Immature natural killer cell (primary cell): ENCODE measurements at places on chromosomes 4 and X. TPM values are rescaled to one million over a fixed set of nuclear protein-coding genes. Genes with fewer than 3 reads are reported as not detected.

DNA sequence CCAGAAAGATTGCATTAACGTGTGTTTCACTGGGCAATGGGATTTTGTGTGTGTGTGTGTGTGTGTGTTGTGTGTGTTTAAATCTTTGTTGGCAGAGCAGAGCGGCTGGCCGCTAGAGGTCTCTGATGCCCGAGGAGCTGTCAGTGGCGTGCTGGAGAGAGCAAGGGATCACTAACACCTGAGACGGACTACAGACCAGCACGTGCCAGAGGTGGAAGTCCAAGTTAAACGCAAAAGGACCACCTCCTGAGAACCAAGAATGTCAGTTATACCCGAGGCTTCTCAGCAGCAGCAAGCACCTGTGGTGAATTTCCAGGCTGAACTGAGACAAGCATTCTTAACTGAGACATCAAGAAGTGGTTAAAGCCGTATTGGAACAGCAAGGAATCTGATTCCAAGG, 9.0 kb upstream of the SLC25A14 start:
- H3K4me3 ChIP-seq, result no peak overlapping the region
- no peaks in the 10 kb centered on the region for H3K4me1 ChIP-seq
- no peak overlapping the region for H3K27ac ChIP-seq
- H3K27me3 ChIP-seq, result peaks cover 15% of the 10 kb centered on the region
- peak; percentile 16 for DNase-seq
- H3K36me3 ChIP-seq, result no peaks in the 10 kb centered on the region

DNA sequence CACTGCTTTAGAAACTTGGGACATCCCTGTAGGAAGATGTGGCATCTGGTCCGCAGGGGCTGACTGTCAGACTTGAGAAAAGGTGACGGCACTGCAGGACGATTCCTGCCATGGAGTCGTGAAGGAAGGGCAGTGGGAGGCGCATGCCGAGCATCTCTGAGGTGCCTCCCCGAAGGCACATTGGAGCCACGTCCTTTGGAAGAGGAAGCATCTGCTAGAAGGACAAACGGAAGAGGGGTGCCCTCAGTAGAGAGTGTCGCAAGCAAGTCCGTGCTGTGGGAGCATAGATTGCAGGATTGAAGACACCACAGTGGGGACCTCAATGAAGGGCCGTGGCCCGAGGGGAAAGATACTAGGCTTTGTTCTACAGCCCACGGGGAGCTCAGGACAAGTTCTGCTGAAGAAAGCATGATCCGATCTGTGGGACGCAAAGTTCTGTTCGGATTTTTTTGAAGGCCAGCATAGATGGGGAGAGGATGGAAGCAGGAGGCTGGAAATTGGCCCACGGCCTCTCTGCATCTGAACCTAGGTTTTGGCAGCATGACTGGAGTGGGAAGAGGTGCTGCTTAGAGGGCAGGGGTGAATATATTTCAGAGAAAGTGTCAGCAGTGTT, 24.2 kb upstream of the HELT start:
- no peak overlapping the region for H3K4me3 ChIP-seq
- no peaks in the 10 kb centered on the region for H3K27me3 ChIP-seq
- H3K4me1 ChIP-seq, result no peaks in the 10 kb centered on the region

DNA sequence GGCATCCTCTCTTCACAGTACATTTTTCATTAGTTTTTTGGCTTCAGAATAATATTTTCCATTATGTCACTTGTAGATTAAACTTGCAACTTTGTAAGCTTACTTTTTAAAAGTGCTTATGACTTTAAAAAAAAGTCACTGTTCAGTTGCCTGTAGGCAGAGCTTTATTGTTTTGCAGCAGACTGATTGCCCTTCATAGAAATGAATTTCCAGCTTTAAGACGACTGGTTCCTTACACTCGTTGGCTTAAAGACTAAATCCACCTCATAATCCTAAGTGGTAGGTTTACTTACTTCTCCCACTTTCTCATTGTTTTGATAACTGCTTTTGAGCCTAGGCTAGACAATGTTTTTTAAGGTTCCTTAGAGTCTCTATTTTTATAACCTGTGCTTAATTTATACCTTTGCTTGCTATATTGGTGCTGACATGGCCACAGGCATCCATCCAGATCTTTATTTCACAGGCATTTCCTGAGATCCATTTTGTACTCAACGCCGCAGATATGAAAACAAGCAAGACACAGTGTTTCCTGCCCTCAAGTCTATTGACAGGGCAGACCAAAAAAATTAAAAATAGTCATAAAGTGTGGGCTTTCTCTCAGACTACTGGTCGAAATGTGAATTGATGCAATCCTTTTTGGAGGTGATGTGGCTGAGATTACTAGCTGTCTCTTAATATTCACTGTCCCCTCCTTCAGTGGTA, 12.6 kb upstream of the IL13RA2 start:
- no peaks in the 10 kb centered on the region for H3K27me3 ChIP-seq
- H3K27ac ChIP-seq, result no peak overlapping the region
- H3K4me1 ChIP-seq, result no peaks in the 10 kb centered on the region
- H3K4me3 ChIP-seq, result no peak overlapping the region
- no peaks in the 10 kb centered on the region for H3K36me3 ChIP-seq
- DNase-seq, result no peak

DNA sequence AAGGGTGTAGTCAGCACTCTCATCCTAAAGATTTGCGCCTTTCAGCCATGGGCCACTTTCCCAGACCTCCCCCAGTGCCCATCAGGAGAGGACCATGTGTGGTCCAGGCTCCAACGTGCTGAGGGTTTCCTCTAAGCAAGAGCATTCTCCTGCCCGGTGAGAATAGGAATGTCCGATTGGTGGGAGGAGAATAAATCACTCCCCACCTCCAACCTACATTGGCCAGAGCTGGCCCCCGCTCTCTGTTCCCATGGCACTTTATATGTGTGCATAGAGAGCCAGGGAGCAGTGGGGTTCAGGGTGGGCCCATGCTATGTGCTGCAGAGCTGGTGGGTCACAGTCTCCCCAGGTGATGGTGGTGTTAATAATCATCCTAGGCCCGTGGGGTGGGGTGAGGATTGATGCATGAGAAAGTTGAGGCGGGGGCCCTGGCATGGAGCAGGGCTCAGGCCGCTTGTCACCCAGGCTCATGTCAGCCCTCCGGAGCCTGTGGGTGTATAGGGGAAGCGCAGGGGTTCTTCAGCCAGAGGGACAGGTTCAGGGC, 6.8 kb upstream of the SORCS2 start:
- no peaks in the 10 kb centered on the region for H3K36me3 ChIP-seq
- H3K27ac ChIP-seq, result no peak overlapping the region

- peak overlapping the region; percentile 89 for H3K4me3 ChIP-seq
- DNase-seq, result peak; percentile 47
- peak overlapping the region; percentile 89 for H3K27ac ChIP-seq
- no peaks in the 10 kb centered on the region for H3K36me3 ChIP-seq
- H3K4me1 ChIP-seq, result peaks cover 20% of the 10 kb centered on the region
Observed at GRCh38 chrX:40099055-40099958, 1.5 kb upstream of the BCOR start.

DNA sequence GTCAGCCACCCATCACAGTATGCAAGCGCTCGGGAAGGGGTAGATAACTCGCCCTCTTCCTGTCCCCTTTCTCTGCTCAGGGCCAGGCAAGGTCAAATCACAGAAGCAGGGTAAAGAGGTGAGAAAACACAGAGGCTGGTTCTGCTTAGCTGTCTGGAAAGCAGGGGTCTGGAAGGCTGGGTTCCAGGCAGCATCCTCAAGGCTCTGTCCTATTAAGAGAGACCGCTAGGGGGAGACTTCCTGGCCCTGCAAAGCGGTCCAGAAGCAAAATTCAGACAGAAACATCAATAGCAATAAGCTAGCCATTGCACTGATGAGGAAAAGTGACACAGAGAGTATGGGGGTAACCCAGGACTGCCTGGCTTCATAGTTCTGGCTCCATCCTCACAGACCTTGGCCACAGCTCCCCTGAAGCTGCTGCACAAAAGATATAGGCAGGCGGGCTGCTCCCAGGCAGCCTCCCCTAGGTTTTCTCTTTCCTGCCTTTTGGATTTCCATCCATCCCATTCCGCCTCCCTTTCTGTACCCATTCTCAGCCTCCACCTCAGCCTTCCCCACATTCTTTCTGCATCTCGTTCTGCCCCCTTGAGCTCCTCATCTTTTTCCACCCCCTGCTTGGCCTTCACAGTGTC, 308.5 kb downstream of the EVC2 start:
- H3K27ac ChIP-seq, result no peak overlapping the region
- H3K36me3 ChIP-seq, result no peaks in the 10 kb centered on the region
- no peak overlapping the region for H3K4me3 ChIP-seq

DNA sequence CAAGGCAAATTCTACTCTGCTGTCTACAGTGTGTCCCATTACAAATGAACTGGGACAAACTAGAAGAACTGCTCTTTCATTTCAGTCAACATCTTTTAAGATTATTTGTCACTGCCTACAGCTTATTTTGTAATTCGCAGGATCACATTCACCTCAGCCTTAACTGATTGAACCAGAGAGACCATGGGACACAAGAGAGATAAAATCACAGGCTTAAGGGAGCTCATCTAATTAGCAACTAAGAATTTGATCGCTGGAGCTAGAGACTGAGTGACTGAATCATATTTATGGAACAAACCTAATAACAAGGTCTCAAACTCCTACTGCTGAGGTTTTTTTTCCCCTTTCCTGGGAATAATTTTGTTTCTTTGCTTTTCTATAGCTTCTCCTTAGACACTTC, 898.2 kb downstream of the PCDH18 start:
- peaks cover 8% of the 10 kb centered on the region for H3K4me1 ChIP-seq
- no peaks in the 10 kb centered on the region for H3K27me3 ChIP-seq
- H3K27ac ChIP-seq, result no peak overlapping the region
- no peak for DNase-seq
- H3K36me3 ChIP-seq, result no peaks in the 10 kb centered on the region
- H3K4me3 ChIP-seq, result no peak overlapping the region

GRCh38 chr4:112185740-112186670, 40.8 kb downstream of the FAM241A start:
- H3K36me3 ChIP-seq, result peaks cover 2% of the 10 kb centered on the region
- H3K27me3 ChIP-seq, result no peaks in the 10 kb centered on the region
- H3K4me3 ChIP-seq, result no peak overlapping the region
- DNase-seq, result no peak
- no peak overlapping the region for H3K27ac ChIP-seq
- peaks cover 11% of the 10 kb centered on the region for H3K4me1 ChIP-seq

DNA sequence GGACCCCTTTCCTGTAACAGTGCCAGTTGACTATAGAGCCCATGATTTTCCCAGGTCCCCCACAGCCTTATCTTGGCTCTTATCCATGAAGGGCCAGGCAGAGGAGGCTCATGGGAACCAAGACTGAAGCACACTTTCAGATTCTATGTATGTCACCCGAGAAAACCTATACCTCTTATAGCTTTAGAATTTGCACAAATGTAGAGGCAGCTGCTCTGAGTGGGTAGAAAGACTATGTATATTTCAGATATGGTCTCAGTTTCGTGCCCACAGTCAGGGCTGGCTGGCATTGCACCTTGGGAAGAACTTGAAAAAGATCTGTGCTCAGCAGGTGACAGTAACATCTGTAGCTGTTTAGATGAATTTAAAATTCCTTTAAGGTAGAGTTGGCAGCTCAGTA, 8.3 kb upstream of the LNX1 start:
- no peak overlapping the region for H3K4me3 ChIP-seq
- H3K27me3 ChIP-seq, result peaks cover 2% of the 10 kb centered on the region
- H3K27ac ChIP-seq, result no peak overlapping the region
- no peaks in the 10 kb centered on the region for H3K36me3 ChIP-seq
- no peak for DNase-seq

- DNase-seq, result no peak
- no peaks in the 10 kb centered on the region for H3K27me3 ChIP-seq
- H3K36me3 ChIP-seq, result peaks cover 4% of the 10 kb centered on the region
- H3K27ac ChIP-seq, result no peak overlapping the region
- no peak overlapping the region for H3K4me3 ChIP-seq
- H3K4me1 ChIP-seq, result no peaks in the 10 kb centered on the region
Observed at GRCh38 chr4:31045724-31046318, 325.7 kb downstream of the PCDH7 start.

DNA sequence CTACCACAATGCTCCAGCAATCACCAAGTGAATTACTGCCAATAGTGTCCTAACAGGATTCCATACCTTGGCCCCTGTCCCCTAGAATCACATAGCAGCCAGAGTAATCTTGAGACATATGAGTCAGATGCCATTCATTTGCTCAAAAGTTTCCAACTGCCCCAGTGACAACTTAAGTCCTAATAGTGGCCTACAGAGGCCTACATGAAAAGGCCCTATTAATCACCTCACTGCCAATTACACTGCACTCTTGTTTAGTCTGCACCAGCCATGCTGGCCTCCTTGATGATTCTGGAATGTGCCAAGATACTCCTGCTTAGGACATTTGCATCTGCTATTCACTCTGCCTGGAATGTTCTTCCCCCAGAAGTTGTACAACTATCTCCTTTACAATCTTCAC, 130.7 kb downstream of the NR3C2 start:
- H3K36me3 ChIP-seq, result no peaks in the 10 kb centered on the region
- no peak overlapping the region for H3K27ac ChIP-seq
- H3K4me3 ChIP-seq, result no peak overlapping the region
- no peaks in the 10 kb centered on the region for H3K27me3 ChIP-seq

- H3K27me3 ChIP-seq, result peaks cover 2% of the 10 kb centered on the region
- H3K36me3 ChIP-seq, result no peaks in the 10 kb centered on the region
- no peak overlapping the region for H3K4me3 ChIP-seq
- H3K4me1 ChIP-seq, result peaks cover 5% of the 10 kb centered on the region
- no peak overlapping the region for H3K27ac ChIP-seq
Observed at GRCh38 chr4:154422152-154422551, 69.4 kb downstream of the DCHS2 start.

- no peak overlapping the region for H3K4me3 ChIP-seq
- no peak overlapping the region for H3K27ac ChIP-seq
- H3K27me3 ChIP-seq, result no peaks in the 10 kb centered on the region
Observed at GRCh38 chr4:123706973-123707372, 310.4 kb downstream of the SPRY1 start.

DNA sequence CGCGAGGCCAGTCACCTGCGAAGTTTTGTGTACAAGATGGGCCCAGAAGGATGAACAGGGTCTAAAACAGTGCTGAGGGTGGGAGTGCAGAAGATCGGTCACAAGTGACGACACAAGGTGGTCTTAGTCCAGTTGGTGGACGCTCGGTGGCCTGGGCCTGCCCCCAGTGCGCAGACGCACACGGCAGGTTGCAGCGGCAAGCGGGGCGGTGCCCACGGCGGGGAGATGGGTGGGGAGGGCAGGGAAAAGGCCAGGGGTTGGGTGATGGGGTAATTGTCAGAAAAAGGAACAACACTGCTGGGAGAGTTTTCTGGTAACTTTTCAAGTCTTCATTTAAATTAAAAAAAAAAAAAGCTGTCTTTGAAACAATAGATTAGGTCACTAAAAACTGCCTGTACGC, 1.0 kb upstream of the PRDX4 start:
- H3K27me3 ChIP-seq, result no peaks in the 10 kb centered on the region
- no peaks in the 10 kb centered on the region for H3K36me3 ChIP-seq
- DNase-seq, result no peak
- H3K4me1 ChIP-seq, result peaks cover 36% of the 10 kb centered on the region

GRCh38 chr4:83112231-83112630, 2.3 kb downstream of the PLAC8 start:
- H3K4me3 ChIP-seq, result peak overlapping the region; percentile 100
- peaks cover 47% of the 10 kb centered on the region for H3K27me3 ChIP-seq
- DNase-seq, result no peak

GRCh38 chrX:72001906-72002305, 91.3 kb downstream of the NHSL2 start:
- no peak for DNase-seq
- H3K4me3 ChIP-seq, result no peak overlapping the region
- no peaks in the 10 kb centered on the region for H3K4me1 ChIP-seq
- H3K27me3 ChIP-seq, result peaks cover 1% of the 10 kb centered on the region
- H3K36me3 ChIP-seq, result no peaks in the 10 kb centered on the region
- H3K27ac ChIP-seq, result no peak overlapping the region

The GAGE13 gene
- not detected for polyA plus RNA-seq

The TREX2 gene
- 0.67 TPM for polyA plus RNA-seq

The KIF4A gene
- not detected for polyA plus RNA-seq

The GPR143 gene
- polyA plus RNA-seq, result not detected

The OGT gene
- 35.5 TPM for polyA plus RNA-seq

The BMX gene
- not detected for polyA plus RNA-seq

The CPE gene
- not detected for polyA plus RNA-seq

The CCDC160 gene
- polyA plus RNA-seq, result not detected

The PAGE3 gene
- polyA plus RNA-seq, result not detected

The TMEM47 gene
- not detected for polyA plus RNA-seq

The CT45A5 gene
- polyA plus RNA-seq, result not detected
